ENCODE measurements at places on chromosomes 12 and 14.

GRCh38 chr14:105999361-106000028 is 473.1 kb downstream of the TMEM121 start:
- DNase-seq = peak; percentile 95

- DNase-seq = no peak
These were observed 324.4 kb upstream of the RTL1 start for GRCh38 chr14:101227611-101228594.

DNA sequence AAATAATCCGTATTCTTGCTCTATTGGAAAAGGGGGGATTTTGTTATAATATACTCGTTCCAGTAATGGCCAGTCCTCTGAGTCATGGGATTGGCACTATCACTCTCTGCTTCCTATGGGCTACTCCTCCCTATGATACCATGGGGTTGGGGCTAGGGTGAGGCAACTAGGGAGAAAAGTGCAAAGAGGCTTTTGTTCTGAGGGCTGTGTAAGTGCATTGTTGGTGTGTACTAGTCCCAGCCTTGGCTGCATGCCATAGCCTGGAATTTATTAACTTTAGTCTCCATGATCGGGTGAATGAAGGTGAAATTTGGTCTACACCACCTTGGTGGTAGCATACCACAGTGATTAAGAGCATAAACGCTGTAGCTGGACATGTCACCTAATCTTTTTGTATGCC is 247.6 kb downstream of the RPAP3 start:
- DNase-seq = no peak

- no peak for DNase-seq
These were observed 14.1 kb downstream of the CMAS start for GRCh38 chr12:22059976-22060647.

GRCh38 chr14:90644882-90645281 is 171.3 kb downstream of the TTC7B start:
- no peak for DNase-seq

DNA sequence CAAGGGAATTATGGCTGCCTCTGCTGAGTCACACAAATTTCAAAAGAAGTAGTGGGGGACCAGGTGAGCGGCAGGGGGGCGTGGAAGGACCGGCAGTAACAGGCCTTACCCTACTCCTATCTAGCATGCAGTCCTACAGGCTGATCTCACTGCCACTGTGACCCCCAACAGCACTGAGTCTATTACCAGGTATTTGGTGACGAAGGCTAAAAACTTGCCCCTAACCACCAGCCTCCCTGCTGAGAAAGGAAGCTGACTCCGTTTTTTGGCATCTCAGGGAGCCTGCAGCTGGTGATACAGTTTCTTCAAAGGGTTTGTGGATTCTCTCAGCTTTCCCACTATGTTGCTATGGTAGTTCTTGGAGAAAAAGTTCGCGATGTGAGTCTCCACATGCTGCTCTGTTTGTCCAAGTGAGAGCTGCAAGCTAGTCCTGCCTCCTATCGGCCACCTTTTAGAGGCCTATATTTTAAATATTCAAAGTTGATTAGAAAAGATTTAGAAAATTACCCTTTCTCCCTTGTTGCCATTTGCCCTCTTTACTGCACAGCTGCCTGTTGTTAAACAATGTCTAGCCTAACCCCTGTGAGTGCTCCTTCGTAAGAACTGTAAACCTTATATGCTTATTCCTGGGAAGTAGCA is 57.1 kb upstream of the SLCO1B1 start:
- no peak for DNase-seq

- DNase-seq = no peak
These were observed 10.0 kb downstream of the SLC6A13 start for GRCh38 chr12:252636-253035.

DNA sequence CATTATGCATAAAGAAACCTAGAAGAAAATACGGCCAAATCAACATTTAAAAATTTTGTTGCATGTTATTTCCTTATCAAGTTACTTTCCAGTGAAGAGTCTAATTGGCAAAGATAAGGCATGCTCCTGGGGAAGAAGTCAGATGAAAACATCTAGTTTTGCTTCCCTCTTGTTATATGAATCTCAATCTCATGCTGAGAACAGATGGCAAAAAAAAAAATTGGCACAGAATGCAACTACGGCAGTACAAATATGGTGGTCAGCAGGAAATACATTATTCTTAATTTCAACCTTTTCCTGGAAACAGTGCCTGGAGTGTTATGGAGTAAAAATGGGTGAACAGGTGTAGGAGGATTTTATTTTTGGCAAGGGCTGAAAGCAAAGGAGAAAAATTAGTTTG is 32.8 kb downstream of the HECTD4 start:
- no peak for DNase-seq

- DNase-seq = no peak
These were observed 6.7 kb downstream of the KRT81 start for GRCh38 chr12:52284562-52285171.

- no peak for DNase-seq
These were observed 206.9 kb downstream of the PELI2 start for GRCh38 chr14:56324856-56325699.
